ENCODE measurements at places on chromosomes 3 and 15.

DNA sequence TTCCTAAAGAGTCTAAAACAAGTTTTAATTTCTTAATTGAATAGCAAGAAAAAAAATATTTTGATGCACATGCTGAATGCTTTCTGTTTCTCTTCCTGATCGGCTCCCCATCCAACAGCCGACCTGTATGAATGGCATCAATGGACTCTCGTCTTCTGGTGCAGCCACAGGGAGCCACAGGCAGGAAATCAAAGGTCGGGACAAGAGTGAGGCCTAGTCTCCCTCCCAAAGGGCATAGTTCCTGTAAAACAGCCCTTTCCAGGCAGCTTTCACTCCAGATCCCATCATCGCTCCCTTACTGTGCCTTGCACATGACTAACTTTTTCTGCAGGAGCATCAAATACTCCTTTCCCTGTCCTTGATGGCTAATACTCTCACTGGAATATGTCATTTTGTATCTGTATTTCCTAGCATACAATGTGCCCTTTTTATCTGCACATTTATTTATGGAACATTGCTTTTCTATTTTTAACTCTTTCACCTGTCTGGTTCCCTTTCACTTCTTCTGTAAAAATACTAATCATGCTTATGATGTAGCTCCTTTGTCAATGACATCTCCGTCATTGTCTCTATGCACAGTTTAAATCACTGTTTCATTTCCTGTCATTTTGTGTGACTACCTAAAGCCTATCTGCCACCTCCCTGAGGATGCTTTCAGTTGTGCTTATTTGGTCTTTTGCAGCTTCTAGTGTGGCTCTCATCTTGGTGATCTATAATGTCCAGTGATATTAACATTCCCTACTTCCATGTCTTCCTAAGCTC is 326.2 kb downstream of the CTNNB1 start:
- no peak for DNase-seq

DNA sequence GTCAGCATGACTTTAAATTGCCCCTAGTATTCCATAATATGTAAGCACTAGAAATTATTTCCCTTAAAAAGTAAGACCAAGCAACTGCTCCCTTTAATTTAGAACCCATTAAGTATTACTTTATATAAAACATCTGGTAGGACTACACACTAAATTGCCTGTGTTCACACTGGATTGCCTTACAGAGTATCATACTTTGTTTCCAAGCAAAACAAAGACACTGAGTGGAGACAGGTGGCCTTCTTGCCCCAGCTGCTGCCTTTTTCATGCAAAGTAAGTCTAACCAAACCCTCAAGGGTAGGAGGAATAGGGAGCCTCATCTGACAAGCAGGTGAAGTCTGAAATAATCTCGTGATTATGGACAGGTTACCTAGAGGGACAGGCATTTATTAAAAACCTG is 87.3 kb downstream of the PEX5L start:
- DNase-seq = no peak

- DNase-seq = no peak
Measured at GRCh38 chr15:71549091-71549490, 261.3 kb upstream of the NR2E3 start.

DNA sequence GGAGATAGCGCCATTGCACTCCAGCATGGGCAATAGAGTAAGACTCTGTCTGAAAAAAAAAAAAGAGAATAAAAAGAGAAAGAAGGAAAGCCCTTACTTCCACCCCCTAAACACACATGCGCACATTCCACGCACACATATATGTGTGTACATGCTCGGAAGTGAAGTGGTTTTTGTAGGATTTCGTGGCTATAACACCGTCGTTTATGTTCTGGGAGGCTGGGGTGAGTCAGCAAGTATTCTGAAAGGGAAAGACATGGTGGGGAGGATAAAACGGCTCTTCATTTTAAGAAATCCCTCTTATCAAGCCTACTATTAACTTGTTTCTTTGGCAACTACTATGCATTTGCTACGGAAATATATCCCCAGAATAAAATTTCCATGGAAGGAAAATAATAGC is 422.8 kb upstream of the TBL1XR1 start:
- no peak for DNase-seq

GRCh38 chr3:187976365-187976900 is 177.5 kb upstream of the LPP start:
- DNase-seq = no peak

GRCh38 chr3:150759319-150759718 is 3.6 kb downstream of the SIAH2 start:
- DNase-seq = no peak

- no peak for DNase-seq
Measured at GRCh38 chr3:28847736-28848135, 433.1 kb upstream of the RBMS3 start.

DNA sequence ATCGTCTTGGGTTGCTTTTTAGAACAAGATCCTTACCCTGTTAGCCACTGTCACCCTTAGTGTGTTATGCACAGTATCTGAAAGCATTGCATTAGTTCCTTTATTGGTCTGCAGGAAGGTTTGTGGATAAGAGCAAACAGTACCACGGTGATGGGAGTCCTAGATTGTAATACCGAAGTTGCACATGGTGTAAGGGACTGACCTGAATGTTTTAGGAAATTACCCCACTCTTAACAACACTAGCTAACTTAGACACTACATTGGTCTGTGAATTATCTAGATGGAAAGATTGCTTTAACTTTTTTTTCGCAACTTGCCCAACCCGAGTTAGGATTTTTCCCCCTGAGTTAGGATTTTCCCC is 1.3 kb downstream of the STT3B start:
- DNase-seq = no peak

DNA sequence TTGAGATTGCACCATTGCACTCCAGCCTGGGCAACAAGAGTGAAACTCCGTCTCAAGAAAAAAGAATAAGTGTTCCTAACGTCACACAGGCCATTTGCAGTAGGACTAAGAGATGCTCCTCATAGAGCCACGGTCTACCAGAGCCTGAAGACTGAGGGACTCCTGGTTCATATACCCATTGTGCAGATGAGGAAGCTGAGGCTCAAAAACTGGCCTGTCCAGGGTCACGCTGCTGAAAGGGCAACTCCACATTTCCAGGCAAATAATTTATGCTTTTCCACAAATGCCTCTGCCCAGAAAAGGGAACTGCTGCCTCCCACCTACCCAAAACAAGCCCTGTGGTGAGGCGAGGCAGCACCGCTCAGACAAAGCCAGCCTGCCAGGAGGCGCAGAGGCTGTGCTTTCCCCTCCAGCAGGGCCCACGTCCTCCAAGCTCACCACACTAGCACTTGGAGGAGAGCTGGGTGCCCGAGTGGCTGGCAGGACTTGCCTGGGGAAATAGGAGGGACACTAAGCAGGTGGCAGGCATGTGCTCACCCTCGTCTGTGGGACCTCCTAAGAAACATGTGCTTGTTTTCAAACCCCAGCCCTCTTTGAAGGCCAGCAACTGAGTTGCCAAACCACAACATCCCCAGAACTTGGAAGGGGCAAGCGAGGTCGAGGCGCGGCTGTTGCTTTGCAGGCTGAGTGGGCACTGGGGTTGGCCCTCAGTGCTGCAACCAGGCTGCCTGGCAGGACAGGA is 195.6 kb downstream of the XXYLT1 start:
- DNase-seq = no peak

Data from kidney epithelial cell (primary cell).